ENCODE measurements at places on chromosomes 3 and 15. TPM values are rescaled to one million over a fixed set of nuclear protein-coding genes. Genes with fewer than 3 reads are reported as not detected.
A peak's percentile ranks its signal among the peaks of the same experiment; 100 is the strongest.

DNA sequence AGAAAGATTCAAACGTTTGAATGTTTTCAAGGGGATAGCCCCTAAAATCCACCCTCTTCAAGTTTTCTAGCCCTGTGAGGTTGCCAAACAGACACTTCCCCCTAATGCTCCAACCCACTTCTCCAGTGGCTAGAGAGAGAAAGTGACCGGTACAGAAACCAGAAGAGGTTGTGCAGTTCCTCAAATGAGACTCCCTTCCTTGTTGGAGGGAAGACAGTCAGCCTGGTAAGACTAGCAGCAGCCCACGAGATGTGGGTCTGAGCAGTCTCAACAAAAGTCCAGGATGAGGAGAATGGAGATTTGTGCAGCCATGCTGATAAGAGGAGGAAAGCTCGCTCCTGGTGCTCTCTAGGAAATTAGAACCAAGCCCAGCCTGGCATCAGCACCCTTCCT lies 222.8 kb upstream of the TPRG1 start:
- no peak for DNase-seq

- DNase-seq: no peak
These were observed 78.5 kb upstream of the LARS2 start for GRCh38 chr3:45309876-45310275.

DNA sequence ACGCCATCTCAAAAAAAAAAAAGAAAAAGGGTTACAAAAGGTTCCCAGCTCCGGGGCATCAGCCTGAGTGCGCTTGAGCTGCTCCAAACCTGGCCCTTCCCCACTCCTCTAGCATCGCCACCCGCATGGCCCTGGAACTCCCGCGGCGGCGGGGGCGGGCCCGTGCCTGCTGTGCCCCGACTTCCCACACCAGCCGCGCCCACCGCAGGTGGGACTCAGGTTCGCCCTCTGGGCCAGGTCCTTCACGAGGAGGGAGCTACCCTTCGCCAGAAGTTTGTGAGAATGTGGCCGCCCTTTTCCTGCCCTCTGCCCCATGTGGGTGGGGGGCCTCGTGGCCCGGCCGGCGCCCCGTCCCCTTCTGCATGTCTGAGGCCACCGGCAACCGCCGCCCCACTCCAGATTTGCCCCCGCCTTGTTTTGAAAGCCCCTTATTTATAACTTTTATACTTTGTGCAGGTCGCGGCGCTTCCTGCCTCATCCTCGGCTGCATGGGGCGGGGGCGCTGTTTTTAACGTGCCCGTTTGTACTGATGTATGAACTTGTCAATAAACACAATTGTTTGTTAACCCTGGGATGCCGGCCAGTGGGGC lies 507 bp upstream of the JMJD7 start:
- peak; percentile 29 for DNase-seq

GRCh38 chr3:143600756-143601718 lies 247.2 kb downstream of the SLC9A9 start:
- no peak for DNase-seq

DNA sequence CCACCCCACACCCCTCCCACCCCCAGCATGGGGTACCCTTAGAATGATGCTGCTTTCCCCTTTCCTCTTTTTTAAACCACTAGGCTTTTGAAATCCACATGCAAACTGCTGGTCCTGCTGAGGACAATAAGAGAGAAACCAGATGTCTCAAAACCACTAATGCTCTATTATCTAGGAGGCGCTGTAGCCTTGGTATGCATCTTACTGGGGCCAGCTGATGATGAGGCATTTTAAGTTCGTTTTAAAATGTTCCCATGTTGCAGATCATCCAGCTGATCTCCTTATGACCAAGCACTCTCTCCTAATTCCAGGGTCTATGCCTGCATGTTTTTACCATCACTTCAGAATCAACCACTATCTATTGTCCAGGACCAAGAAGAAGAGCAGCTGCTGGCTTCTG lies 1.3 kb downstream of the NME9 start:
- no peak for DNase-seq

DNA sequence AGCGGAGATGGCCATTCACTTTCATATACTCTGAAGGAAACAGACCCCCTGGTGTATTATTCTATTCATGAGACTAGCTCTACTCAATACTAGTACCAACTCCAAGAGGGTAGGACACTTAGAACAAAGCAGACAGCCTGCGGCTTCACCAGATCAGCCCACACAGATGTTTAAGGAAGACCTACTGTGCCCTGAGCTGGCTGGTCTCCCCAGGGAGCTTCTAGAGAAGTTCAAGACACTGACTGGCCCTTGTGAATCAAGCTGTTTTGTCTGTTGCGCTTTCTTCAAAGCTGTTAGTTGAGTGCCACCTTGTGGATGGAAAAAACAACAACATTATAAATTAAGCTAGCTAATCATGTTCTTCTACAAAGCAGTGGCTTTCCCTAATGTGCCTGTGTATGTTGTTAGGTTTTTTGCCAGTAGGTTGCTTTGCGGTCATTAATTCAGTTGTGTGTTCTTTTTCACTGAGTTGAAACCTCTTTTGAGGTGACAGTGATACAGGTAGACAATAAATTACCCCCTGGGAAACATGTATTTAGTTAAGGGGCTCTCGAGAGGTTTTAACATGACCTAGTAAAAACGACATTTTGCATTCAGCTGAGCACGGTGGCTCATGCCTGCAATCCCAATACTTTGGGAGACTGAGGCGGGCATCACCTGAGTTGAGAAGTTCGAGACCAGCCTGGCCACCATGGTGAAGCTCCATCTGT lies 64.2 kb upstream of the MYZAP start:
- no peak for DNase-seq

- no peak for DNase-seq
These were observed 2.4 kb downstream of the CIB1 start for GRCh38 chr15:90231028-90232017.

GRCh38 chr15:51888593-51889195 lies 59.2 kb downstream of the TMOD3 start:
- DNase-seq: no peak

DNA sequence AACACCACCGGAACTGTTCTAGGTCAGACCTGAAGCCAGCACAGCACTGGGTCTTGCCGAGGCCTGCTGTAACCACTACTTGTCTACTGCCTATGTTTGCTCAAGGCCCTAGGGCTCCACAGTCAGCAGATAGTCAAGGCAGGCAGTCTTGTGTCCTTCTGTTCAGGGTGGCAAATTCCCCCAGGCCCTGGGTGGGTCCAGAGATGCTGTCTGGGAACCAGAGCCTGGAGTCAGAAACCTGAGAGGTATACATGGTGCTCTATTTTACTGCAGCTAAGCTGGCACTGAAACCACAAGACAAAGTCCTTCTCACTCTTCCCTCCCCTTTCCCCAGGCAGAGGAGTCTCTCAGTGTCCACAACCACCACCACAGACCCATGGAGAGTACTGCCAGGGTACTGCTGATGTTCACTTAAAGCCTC lies 89.9 kb downstream of the BBX start:
- no peak for DNase-seq

GRCh38 chr3:55439657-55440056 lies 47.4 kb downstream of the WNT5A start:
- no peak for DNase-seq

- DNase-seq: no peak
These were observed 33.5 kb upstream of the PTPN23 start for GRCh38 chr3:47347217-47347801.

- no peak for DNase-seq
These were observed 21.6 kb downstream of the MESD start for GRCh38 chr15:80967991-80968510.

DNA sequence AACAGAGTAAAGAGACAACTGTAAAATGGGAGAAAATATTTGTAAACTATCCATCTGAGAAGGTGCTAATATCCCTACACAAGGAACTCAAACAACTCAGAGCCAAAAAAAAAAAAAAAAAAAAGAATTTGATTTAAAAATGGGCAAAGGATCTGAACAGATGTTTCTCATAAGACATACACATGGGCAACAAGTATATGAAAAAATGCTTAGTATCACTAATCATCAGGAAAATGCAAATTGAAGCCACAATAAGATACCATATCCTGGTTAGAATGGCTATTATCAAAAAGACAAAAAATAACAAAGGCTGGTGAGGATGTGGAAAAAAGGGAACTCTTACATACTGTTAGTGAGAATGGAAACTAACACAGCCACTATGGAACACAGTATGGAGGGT lies 36.2 kb downstream of the TXNRD3 start:
- no peak for DNase-seq

DNA sequence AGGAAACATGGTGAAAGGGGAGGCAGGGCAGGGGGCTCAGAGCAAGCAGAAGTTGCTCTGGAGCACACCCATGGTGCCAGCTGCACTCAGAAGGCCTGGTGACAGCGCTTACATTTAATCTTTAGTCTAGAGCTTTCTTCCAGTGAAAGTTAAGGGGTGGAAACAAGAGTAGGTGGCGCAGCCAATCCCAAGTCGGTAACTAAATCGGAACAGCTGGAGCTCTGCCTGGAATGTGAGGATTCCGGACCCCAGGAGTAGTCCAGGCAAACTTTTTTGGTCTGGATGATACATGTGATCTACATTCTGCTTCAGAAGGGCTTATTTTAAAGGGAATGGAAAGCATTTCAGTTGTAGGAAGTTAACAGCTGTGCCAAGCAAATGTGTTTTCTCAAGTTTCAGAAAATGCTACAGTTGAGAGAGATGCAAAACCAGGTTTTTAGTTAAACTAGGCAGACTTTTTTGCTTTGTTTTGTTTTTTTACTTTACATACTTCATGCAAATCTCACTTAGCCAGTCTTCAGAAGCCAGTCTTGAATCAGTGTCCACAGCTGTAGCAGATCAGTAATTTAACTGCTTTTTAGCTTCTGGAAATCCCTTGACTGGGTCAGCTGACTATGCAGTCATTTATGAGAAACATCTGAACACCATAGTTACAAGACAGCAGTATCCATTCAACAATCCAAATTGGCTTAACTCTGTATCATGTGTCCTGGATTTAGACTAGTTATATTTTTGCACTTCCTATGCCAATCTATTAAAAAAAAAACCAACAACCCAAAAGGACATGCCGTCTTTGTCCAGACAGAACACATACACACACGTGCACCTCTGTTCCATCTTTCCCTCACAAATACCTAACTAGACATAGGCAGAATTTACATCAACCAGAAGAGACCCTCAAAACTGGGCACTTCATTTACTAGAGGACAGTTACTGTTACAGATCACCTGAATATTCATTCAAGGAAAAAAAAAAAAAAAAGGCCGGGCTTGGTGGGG lies 33.2 kb downstream of the ZNF106 start:
- DNase-seq: peak; percentile 70

GRCh38 chr15:48432688-48433087 lies 101.5 kb downstream of the DUT start:
- no peak for DNase-seq

- no peak for DNase-seq
These were observed 364.9 kb upstream of the DPPA4 start for GRCh38 chr3:109702252-109702651.

- DNase-seq: no peak
These were observed 372.8 kb upstream of the TBL1XR1 start for GRCh38 chr3:177569875-177570657.

- DNase-seq: no peak
These were observed 132.7 kb downstream of the SLC25A26 start for GRCh38 chr3:66353530-66353929.

- DNase-seq: no peak
These were observed 364.9 kb upstream of the RBMS3 start for GRCh38 chr3:28915741-28916500.

DNA sequence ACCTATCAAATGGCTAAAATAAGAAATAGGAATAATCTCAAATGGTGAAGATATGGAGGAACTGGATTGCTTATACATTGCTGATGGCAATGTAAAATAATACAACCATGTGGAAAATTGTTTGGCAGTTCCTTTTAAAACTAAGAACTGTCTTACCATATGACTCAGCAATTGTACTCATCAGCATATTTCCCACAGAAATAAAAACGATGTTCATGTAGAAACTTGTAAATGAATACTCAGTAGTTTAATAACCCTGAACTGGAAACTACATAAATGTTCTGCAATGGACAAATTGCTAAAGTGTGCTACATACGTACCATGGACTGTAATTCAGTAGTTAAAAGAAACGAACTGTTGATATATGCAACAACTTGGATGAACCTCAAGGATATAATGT lies 253.9 kb upstream of the RBMS3 start:
- no peak for DNase-seq

DNA sequence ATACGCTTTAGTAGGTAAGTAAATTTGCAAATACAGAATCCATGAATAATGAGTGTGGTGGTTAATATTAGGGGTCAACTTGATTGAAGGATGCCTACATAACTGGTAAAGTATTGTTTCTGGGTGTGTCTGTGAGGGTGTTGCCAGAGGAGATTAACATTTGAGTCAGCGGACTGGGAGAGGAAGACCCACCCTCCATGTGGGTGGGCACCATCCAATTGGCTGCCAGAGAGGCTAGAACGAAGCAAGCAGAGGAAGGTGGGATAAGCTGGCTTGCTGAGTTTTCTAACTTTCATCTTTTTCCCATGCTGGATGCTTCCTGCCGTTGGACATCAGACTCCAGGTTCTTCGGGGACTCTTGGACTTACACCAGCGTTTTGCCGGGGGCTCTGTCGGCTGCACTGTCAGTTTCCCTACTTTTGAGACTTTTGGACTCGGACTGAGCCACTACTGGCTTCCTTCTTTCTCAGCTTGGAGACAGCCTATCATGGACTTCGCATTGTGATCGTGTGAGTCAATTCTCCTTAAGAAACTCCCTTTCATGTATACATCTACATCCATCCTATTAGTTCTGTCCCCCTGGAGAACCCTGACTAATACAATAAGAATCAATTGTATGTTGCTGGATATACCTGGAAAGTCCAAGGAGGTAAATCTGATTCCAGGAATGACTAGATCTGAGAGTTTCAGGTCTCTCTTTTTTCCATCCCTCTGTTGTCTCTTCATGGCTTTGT lies 25.8 kb upstream of the NEDD4 start:
- DNase-seq: no peak

- no peak for DNase-seq
These were observed 28.5 kb downstream of the PTPRG start for GRCh38 chr3:61589856-61590255.

GRCh38 chr3:25493786-25494185 lies 65.7 kb downstream of the RARB start:
- no peak for DNase-seq

GRCh38 chr3:184563561-184563925 lies 2.0 kb downstream of the EPHB3 start:
- DNase-seq: no peak

GRCh38 chr3:131361464-131362421 lies 19.8 kb upstream of the NUDT16 start:
- DNase-seq: peak; percentile 83

DNA sequence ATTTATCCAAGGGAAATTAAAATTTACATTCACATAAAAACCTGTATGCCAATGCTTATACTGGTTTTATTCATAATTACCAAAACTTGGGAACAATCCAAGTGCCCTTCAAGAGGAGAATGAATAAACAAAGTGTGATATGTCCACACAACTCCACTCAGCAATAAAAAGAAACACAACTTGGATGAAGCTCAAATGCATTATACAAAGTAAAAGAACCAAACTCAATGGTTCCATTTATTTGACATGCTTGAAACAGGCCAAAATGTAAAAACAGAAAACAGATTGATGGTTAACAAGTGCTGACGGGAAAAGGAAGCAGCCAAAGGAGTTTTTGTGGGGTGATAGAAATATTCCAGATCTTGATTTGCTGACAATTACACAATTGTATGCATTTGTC lies 23.5 kb downstream of the OCA2 start:
- no peak for DNase-seq

Gene MKRN3
- 0.63 TPM for total RNA-seq

Gene IL16
- 3.8 TPM for total RNA-seq

Gene LRRC2
- 114 TPM for total RNA-seq

Gene CD80
- total RNA-seq: not detected

Gene GPR62
- 0.16 TPM for total RNA-seq

Gene PAQR5
- total RNA-seq: 0.63 TPM

Gene MORC1
- not detected for total RNA-seq

Gene CACNA2D3
- total RNA-seq: 21.2 TPM

Gene TNFAIP8L3
- 6.0 TPM for total RNA-seq

Gene P2RY13
- 0.96 TPM for total RNA-seq
